ENCODE measurements at places on chromosomes 6 and 20.

DNA sequence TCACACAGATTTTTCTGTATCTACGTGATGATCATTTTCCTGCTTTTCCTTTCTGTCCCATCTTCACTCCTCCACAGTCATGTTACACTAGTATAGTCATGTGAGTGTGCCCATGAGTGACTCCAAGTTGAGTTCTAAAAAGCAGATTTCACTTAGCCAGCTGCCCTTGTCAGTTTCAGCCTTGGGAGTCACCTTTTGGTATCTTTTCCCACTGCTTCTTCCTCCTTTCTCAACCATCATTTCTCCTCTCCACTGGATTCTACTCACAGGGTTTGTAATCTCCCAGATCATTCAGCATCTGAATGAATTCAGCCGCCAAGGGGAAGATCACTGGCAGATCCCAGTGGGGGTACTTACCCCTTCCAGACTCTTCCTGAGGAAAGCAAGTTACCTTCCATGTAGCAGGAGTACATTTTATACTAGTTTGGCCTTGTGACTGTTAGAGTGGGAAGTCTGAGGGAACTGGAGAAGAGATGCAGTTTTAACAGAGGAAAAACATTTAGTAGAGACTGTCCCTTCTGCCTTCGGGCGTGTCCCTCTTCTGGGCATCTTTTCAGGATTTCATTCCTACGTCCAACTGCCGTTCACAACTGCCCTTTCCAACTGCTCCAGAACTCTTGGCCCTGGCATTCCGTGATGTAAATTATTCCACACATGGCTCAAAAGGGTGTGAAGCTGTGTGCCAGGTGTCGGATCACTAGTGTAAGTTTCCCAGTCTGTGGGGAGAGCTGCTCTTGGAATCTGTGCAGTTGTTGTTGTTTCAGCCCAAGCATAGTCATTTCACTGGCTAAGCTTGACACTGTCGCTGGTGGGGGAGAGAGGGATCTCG, 38.9 kb downstream of the BICRAL start:
- no peak for DNase-seq

DNA sequence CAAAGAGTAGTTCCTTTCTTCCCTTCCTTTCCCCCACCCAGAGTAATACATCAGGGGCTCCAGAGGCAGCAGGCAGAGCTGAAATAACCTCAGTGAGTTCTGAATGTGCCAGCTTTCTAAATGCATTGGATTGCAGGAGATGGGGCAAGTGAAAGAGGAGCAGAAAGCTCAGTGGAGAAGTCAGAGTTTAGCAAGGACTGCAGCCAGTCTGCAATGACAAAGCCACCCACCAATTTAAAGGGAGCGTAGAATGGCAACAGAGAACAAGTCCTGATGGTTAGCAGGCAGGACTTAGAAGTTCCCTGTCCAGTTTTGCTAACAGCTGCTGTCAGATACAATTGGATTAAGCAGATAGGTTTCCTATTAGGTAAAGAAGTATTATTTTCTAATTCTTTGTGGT, 203.4 kb upstream of the RIN2 start:
- DNase-seq, result no peak

- DNase-seq, result no peak
These were observed 50.7 kb downstream of the PPP1R3G start for GRCh38 chr6:5135788-5136376.

- DNase-seq, result no peak
These were observed 95.3 kb downstream of the CLVS2 start for GRCh38 chr6:123091091-123091895.

GRCh38 chr6:14877758-14878157, 368.1 kb upstream of the JARID2 start:
- DNase-seq, result no peak

GRCh38 chr6:125444006-125444923, 142.5 kb upstream of the HDDC2 start:
- no peak for DNase-seq

DNA sequence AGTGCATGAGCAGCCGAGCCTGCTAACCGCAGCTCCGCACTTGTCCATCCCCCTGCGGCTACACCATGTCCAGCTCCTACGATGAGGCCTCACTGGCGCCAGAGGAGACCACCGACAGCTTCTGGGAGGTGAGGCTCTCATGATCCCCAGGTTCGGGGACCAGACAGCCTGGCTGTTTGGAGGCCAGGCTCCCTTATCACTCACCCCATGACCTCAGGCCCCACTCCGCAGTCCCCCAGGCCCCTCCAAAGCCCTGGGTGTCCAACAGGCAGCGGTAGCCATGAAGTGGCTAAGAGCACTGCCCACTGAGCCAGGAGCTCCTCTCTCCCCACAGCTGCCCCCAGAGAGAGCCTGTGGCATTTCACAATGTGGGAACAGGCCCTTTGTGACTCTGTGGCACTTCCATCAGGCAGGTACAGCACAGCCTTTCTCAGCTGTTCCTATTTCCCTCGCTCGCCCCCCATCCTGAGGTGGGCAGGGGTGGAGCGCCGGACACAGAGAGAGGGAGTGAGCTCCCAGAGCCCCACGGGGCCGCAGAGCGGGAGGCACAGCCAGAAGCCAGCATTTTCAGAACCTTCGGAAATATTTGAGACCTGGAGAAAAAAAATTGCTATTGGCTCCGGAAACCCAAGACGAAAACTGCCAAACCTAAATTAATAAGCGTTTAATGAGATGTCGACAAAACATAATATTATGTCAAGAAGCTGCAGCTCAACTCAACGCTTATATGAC, 29.7 kb downstream of the SPDEF start:
- no peak for DNase-seq

DNA sequence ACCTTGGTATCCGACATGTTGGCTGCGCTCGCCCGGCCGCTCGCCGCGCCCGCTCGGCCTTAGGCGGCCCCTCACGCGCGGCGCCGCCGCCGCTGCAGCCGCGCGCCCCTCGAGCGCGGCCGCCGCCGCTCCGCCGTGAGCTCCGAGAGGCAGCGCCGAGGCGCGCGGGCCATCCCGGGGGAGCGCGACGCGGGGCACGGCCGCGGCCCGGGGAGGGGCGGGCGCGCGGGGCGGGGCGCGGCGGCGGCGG, at the start of gene KIF13A:
TSS of gene KIF13A (minus strand) at position 189 of the 250 bp plus-strand sequence. CDS start at position 17, 172 bp downstream.
- no peak for DNase-seq

DNA sequence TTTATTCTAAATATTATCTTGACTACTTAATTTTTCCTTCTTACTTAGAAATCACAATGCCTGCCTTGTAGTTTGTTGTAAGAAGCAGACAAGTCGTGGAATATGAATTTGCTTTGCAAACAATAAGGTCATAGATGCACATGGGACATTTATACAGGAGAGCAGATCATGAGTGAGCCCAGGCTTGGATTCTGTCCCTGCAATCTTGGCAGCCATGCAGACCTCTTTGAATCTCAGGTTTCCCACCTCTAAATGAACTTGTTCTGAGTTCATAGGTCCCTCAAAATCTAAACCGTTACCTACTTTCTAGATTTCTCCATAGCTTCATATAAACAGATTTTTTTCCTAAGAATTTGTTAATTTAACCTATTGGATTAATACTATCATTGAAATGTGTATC, 19.5 kb downstream of the KIAA0408 start:
- no peak for DNase-seq

GRCh38 chr20:3470208-3470626, 601 bp upstream of the ATRN start:
- no peak for DNase-seq

GRCh38 chr20:5835871-5836270, 85.7 kb downstream of the SHLD1 start:
- no peak for DNase-seq

GRCh38 chr6:11754625-11755271, 23.9 kb downstream of the ADTRP start:
- no peak for DNase-seq

DNA sequence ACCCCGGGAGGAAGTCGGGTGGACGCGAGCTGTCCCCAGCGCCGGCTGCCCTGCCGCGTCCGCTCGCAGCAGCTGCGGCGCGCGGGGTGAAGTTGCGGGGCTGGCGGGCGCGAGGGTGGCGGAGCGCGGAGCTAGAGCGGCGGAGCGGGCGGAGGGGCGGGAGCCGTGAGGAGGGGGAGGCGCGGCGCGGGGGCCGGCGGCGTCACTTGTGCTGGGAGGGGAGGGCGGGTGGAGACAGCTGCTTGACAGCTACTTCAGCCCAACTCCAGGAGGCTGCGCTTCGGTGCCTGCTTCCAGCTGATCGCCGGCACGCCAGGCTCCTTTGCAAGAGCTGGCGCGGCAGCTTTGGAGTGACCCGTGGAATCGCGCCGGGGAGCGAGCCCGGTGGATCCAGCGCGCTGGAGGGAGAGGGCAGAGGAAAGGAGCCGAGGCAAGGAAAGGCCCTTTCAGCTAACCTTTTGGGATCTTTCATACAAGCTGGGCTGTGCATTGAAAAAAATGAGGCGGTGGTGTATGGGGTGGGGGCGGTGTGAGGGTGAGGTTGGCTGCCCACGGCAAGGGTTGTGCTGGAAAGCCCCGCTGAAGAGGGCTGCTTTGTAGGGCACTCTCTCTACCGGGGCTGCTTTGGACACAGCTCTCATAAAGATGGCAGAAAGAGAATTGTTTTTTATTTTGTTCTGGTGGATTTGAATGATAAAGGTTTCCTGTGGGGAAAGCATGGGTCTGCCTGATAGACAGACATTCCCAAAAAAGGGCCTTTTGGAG, 24.6 kb downstream of the RIPOR2 start:
- no peak for DNase-seq

DNA sequence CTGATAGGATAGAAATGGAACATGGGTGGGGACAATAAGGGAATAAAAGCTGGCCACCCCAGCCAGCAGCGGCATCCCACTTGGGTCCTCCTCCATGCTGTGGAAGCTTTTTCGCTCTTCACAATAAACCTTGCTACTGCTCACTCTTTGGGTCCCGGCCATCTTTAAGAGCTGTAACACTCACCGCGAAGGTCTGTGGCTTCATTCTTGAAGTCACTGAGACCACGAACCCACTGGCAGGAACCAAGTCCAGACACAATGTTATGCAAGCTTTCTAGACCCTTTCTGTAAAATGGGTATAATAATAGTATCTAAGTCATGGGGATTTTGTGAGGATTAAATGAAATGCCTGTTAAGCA, 48.9 kb upstream of the EZR start:
- no peak for DNase-seq

DNA sequence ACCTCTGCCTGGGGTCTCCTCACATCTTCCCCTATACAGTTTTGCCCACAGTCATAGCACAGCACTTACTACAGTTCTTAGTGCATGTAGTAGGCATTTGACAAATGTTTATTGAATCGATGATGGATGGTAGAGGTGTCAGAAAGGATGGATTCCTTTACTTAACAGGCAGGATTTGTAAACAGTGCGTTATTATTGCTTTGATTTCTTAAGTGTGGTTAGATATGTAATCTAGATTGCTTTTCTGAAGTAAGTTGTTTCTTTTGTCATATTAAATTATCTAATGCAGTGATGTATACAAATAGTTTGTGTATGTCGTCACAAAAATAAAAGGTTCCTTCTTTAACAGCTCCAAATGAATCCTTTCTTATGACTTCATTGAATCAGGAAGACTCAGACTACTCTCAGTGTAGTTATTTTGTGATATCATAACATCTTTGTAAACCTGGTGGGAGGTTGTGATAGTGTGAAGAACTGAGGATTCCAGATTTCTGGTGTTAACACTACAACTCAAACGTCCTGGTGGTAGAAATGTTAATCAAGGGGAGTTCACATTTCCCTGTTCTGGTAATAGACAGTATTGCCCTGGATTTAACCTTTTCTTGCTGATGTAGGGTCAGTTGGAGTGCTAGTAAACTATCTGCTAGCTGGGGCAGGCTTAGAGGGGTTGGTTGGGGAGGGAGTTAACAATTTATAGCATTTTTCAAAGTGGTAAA, 87.7 kb downstream of the HIVEP1 start:
- no peak for DNase-seq

DNA sequence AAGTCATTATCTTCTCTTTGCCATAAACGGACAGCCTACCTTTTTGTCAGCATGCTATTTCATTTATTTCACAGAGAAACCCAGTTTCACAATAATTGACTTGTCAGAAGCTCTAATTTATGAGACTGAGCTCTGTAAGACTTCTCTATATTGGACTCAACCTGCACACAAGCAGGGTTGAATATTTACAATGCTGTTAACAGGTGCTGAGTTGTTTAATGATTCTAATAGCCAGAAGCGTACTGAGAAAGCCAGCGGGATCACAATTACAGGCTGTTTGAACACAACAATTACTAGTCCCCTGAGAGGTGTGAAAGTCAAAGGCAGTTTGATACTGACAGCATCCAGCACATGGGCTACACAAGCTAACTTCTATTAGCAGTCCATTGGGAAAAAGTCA, 128.2 kb upstream of the SIM1 start:
- no peak for DNase-seq

DNA sequence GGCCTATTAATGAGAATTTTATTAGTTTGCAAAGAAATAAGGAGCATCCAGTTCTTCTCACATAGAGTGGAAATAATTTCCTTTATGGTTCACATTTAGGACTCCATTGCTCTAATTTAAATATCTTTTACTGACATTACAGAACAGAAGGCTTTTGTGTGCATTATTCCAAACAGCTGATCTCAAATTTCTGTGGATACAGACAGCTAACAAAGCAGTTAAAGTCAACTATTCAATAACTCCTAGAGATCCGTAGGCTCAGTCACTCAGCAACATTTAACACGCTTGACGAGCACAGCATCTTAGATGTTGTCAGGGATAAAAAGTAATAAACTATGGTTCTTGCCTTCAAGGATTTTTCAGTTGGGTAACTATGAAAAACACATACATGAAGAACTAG, 305.8 kb upstream of the SYNCRIP start:
- DNase-seq, result no peak

GRCh38 chr6:88024696-88025095, 22.9 kb upstream of the SPACA1 start:
- no peak for DNase-seq

GRCh38 chr20:16975682-16976081, 227.5 kb downstream of the OTOR start:
- DNase-seq, result no peak

DNA sequence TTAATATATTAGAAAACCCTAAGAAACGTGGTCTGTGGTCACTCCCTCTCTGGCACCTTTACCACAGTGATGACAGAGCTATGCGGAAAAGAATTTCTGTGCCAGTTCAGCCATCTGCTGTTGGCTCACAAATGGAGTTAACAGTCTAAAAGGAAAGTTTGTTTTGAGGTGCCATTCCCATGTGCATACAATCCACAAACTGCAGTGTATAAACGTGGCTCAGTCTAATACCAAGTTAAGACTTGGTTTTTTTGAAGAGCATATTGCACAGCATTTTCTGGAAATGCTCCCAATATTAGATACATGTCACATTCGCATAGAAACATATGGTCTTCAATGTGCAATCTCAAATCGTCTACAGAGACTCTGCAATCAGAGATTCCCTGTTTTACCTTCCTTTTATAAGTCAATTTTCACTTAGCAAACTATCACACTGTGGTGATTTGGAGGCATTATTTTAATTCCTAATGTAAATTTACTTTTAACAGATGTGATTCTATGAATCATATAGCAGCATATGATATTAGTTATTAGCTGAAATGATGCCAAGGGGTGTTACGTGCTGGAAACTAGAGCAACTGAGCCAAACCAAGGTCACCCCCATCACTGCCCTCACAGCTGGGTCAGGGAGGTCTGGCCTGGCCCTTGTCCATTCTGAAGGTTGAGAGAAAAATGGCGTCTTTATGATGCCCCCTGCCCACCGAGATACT, 383.5 kb downstream of the PRKN start:
- DNase-seq, result no peak

- DNase-seq, result no peak
These were observed 139.1 kb downstream of the ZDHHC14 start for GRCh38 chr6:157520117-157520406.
